CD4-positive, alpha-beta T cell treated with Interleukin-21 for 1 hour (primary cell): ENCODE measurements at places on chromosomes 6 and 20.

DNA sequence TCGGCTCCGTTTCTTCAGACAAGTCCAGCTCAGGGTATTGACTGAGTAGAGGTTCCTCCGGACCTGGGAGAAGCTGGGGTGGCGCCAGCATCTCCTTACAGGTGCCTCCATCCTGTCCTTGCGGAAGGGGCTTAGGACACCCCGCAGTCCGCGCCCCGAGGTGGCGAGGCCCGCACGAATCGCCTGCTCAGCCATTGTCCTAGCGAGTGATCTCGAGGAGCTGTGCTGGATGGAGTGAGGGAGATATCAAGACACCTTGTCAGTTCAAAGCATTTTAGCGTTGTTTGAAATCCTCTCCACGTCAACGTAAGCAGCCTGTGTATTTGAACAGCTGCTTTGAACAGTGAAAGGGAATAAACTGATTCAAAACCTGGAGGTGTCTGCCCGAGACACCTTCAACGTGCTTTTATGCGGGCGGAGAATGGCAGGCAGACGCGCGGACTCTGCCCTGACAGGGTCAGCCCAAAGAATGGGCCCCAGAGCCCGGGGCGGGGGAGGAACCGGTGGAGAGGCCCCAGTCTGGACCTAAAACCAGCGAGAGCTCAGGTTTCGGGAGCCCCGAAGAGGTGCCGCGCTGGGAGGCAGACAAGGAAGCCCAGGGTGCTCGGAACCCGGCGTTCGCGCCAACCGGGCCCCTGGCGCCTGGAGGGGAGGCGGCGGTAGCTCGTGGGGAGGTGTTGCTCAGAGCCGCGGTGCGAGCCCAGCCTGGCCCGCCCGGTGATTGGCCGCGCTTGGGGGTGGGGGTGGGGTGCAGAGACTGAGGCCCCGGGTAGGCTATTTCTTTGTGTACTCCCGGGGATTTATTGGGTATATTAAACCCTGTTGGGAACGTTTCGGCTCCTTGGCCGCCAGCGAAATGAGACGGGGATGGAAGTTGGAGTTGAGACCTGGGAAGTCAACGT lies 3.1 kb upstream of the POU3F2 start:
- no peak for DNase-seq

DNA sequence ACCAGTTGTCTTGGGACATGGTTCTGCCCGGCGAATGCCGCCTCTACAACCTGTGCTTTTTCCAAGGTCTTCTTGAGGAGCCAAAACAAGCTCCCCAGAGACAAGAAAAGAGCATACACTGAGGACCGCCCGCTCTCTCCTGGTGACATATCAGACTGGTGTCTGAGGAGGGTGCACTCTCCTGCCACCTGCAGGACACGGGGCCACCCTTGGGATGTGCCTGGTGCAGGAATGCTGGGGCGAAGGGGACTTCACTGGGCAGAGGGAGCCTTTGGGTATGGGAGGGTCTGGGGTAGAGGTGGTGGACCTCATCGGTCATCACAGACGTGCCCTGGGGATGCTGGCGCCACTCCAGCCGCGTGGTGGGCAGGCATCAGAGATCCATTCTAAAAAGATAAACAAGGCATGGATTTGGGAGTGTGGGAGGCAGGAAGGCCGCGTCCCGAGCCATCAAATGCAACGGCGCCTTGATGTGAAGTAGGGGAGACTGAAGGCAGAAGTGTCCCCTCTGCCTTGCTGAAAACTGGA lies 163.3 kb downstream of the CD83 start:
- no peak for DNase-seq

GRCh38 chr6:149815788-149816187 lies 48.4 kb downstream of the LRP11 start:
- DNase-seq = no peak

GRCh38 chr20:47355489-47356219 lies 845 bp downstream of the ZMYND8 start:
- DNase-seq = no peak

DNA sequence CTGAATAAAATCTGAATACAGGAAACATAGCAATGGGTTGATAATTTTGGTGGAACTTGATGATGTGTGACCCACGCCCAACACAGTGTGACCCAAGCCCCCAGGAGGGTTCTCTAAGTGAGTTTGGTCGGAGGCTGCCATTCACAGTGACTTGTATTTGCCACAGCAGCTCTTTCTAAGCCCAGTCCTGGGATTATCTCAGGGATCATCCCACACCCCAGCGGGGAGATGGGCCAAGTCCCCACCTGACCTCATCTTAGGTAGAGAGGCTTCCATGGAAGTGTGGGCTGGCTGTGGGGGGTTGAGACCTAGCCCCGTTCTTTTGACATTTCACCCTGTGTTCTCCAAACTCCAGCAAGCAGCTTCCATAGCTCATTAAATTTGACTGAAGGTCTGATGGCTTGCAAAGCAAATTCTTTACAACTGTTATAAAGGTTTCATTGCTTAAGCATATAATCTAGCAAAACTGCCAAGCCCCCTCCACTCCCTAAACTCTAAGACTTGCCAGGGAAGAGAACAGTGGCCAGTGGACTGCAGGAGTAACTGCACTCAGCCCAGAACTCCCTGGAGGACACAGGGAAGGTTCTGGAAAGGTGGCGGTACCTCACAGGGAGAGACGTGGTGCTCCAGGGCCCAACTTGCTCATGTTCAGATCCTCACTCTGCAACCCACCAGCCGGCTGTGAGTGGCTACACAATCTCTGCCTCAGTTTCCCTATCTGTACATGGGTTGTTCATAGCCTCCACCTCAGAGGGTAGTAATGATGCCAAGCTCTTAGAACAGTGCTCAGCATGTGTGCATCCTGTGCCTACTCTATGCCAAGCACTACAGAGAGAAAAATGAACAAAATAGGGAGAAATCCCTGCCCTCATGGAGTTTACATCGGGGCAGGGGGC lies 1.0 kb upstream of the PCK1 start:
- DNase-seq = no peak

DNA sequence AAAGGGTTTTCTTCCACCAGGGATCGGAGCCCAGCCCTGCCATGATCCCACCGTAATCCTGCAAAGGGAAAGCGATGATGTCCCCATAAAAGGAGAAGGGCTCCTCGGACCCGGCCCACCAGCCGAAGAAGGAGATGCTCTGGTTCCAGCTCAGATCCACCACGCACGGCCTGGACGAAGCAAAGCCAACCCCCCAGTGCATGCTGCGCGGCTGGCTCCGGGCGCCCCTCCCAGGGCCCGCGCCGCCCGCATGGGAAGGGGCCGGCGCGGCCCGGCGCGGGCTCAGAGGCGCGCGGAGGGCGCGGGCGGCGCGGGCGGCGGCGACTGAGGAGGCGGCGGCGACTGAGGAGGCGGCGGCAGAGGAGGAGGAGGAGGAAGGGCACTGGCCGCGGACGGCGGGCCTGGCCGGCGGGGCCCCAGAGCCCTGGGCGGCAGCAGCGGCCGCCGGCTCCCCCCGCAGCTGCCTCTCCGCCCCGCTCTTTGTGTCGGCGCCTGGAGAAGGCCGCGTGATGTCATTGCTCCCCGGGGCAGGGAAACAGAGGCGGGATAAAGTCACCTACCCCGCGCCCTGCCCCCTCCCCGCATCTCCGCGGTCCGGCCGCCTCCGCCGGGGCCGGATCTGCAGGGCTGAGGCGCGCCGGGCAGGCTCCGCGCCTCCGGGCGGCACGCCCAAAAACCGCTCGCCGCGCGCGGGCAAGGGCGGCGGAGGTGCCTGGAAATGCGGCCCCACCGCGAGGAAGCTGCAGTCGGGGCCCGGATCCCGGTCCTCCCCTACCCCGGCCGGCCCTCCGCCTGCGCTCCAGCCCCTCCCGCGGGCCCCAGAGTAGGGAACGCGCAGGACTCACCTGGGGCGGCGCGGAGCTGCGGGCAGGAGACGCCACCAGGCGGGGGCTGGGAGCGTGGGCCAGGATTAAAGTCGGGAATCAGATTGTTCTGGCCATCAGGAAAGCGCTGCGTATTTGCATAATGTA lies at the start of gene FAXC:
Gene FAXC, minus strand, starts transcription at position 504 of the 971 bp plus-strand sequence. Its CDS starts 302 bp downstream, at position 202.
- no peak for DNase-seq

DNA sequence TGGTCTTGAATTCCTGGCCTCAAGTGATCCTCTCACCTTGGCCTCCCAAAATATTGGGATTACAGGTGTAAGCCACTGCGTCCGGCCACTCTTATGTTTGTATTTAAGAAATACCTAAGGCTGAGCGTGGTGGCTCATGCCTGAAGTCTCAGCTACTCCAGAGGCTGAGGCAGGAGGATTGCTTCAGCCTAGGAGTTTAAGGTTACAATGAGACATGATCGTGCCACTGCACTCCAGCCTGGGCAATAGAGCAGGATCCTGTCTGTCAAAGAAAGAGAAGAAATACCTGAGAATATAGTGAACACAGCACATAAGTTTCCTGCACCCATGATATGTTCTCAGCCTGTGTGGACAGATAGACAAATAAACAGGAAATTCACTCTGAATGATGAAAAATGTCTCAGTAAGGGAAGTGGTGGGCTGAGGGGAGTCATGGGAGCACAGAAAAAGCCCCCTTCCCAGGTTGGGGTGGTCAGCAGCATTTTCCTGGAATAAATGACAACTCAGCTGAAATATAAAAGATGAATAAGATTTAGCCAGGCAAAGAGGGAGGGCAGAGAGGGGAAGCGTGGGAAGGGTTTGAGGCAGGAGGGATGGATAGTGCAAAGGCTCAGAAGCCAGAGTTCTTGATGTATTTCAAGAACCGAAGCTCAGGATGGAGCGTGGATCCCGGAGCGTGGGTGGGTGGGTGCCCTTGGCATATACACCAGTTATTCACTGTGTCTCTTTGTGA lies 13.8 kb upstream of the MMP9 start:
- no peak for DNase-seq

- DNase-seq = peak; percentile 72
These were observed 1.3 kb upstream of the FNDC11 start for GRCh38 chr20:63552481-63553249.
